ENCODE measurements at places on chromosomes 2 and 18. TPM values are rescaled to one million over a fixed set of nuclear protein-coding genes. Genes with fewer than 3 reads are reported as not detected.
A peak's percentile ranks its signal among the peaks of the same experiment; 100 is the strongest.

GRCh38 chr2:40367652-40368051 lies 84.2 kb downstream of the SLC8A1 start:
- no peak for DNase-seq

DNA sequence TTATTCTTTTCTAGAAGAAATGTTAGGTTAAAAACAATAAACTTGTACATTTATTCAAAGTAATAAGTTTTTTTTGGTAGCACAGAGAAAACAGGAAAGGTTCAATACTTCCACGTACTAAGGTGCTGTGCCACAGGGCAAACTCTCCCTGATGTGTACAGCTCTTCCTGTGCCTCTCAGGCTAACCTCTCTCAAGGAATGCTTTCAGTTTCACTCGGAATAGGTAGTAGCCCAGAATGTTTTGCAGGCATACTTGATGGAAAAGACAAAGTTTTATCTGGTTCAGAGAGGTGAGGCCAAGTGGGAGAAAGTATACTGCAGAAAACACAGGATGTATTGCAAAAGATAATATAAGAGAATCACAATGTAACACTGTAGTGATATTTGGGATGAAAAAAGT lies 171.0 kb upstream of the ZFP36L2 start:
- DNase-seq, result no peak

DNA sequence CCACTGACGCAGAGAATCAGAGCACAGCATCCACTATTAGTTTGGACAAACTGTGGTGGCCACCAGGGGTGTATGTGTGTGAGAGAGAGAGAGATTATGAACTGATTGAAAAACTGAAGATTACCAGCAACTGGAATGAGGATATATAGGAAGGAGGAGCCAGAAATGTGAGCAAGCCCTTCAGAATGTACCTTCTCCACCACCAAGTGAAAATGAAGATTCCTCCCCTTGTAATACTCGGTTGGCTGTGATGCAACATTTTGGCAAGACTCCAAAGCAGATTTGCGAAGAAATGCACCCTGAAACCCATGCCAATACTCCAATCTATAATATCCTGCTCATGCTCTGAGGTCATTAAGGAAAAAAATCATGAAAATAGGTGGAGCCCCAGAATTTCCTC lies 121.2 kb upstream of the SLC35G4 start:
- no peak for DNase-seq

DNA sequence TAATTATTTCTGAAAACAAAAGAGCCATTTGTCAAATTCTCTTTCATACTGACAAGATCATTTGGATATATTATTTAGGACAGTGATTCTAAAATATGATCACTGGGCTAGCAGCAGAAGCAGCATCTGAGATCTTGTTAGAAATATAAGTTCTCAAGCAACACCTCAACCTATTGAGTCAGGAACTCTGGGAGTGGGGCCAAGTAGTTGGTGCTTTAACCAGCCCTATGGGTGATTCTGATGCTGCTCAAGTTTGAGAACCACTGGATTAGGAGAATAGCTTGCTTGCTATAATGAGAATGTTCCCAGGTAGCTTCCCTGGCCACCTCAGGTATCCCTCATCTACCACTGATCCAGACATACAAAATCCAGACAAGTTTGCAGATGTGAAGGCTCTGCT lies 466.9 kb upstream of the CELF4 start:
- DNase-seq, result no peak

- DNase-seq, result no peak
These were observed 10.9 kb downstream of the SH2D6 start for GRCh38 chr2:85429213-85429923.

GRCh38 chr2:42128721-42129486 lies 40.2 kb upstream of the EML4 start:
- no peak for DNase-seq

DNA sequence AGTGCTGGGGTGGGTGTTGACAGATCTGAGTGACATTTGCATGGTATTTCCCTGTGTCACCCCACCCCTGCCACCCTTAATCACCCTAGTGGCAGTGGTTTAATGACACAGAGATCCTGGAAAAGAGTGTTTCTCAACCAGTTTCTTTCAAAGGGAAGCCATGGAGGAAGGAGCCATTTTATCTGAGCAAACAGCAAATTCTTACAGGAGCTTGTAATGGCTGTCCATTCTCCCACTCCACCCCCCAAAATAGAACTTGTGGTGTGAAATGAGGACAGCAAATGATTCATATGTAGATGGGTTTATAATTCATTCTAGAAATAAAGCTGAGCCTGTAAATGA lies 51.5 kb downstream of the CDC42EP3 start:
- no peak for DNase-seq

DNA sequence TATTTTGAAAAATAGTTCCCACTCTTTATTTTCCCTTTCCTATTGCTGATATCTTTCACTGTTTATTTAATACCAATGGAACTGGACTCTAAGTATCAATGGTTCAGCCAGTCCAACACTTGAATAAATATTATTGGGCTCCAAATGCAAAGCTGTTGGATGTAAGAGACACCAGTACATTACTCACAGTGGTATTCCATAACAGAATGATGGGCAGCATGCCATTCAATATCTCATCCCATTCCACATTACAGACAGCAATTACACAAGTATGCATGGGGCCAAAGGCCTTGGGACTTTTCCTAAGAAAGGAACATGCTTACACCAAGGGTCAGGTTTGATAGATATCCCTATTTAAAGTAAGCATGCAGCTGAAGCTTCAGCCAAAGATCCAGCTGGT lies 231.9 kb downstream of the RND3 start:
- no peak for DNase-seq

DNA sequence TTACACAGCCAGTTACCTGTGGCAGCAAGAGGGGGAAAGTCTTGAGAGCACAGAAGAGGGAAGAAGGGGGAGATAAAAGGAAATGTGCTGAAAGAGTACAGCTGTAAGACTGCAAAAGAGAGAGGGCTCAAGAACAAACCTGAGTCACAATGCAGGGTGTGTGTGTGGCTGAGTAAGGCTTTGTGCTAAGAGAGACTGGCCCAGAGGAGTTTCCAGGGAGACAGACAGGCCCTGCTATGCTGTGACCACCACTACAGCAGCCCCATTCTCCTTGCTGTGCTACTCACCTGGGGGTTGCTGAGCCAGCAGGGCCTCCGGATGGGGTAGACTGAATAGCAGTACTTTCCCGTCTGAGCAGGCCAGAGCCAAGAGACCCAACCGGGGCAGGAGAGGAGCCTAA lies 12.4 kb upstream of the MPV17 start:
- DNase-seq, result no peak

GRCh38 chr2:230348787-230349186 lies 21.8 kb downstream of the SP140L start:
- no peak for DNase-seq

DNA sequence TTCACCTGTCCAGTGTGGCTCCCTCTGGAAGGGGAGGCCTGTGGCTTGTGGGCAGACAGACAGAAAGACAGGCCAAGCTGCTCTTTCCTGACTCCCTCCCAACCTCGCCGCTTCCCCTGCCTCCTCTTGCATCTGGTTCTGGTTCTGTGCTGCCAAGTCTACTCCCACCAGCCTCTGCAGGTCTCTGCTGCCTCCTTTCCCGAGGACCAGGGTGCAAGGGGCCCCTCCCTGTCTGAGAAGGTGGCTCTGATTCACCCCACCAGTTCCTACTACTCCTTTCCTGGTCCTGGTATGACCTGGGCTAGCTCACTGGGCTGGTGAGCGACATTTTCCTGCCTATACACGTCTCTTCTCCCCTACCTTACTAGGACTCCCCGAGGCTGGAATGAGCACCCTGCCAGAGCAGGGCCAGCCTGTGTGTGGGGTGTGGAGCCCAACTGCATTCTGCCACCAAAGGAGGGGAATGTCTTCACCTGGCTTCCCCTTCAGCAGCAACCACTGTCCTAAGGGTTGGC lies 238.5 kb downstream of the CELF4 start:
- no peak for DNase-seq

GRCh38 chr18:42030586-42031182 lies 75.7 kb downstream of the PIK3C3 start:
- no peak for DNase-seq

GRCh38 chr2:43143756-43144155 lies 82.7 kb downstream of the ZFP36L2 start:
- DNase-seq, result no peak

GRCh38 chr2:189337656-189338055 lies 103.6 kb upstream of the WDR75 start:
- no peak for DNase-seq

DNA sequence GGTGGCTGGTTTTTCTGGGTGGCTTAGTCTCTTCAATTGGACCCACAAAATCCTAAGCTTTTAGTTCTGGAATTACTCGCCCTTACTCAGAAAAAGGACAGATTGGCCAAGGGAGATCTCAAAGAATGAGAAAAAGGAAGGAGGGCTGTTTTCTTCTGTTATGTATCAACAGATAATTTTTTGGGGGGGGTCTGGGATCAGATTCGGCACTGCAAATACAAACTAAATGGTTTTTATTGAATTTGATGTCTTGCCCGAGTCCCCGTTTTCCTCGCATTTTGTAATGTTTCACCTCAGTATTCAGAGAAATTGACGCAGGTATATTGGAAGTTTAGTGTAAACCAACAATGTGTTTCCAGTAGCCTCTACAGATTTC lies 762 bp downstream of the YIPF4 start:
- DNase-seq, result no peak

DNA sequence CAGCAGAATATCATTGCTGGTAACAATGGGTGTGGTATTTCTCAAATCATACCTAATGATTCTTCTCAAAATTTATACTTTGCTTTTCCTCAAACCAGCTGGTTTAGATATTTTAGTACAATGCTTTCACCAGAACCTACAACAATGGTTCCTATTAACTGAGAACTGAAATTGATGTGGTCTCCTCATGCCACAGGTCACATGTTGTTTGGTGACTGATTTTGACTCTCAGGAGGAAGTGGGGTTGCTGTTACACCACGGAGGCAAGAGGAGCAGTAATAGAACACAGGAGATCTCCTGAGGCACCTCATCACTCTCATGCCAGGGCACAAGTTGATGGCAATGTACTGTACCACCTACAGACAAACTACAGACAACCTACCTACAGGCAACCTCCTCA lies 3.0 kb upstream of the CEP68 start:
- peak; percentile 70 for DNase-seq

- DNase-seq, result no peak
These were observed 249.9 kb downstream of the CALCRL start for GRCh38 chr2:187198136-187198535.

- DNase-seq, result no peak
These were observed 66.9 kb upstream of the MCFD2 start for GRCh38 chr2:46982351-46983064.

- DNase-seq, result no peak
These were observed 213.1 kb upstream of the CDH2 start for GRCh38 chr18:28390022-28390421.

DNA sequence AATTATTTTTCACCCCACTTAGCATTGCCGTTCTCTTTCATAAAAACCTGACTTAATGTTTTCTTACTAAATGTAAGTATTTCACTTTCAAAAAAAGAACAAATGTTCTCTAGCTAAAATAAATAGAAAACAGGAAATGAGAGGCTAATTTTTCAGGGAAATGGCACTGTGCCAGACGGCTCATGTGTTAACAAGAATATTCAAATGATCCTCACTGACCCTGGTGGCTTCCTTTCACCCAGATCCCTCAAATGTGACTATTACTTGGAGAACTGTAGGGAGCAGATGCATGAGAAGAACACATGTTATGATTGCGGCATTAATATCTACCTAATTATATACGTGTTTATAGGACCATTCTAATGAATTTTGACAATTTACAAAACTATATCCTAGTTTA lies 827.7 kb downstream of the SOCS6 start:
- DNase-seq, result no peak

GRCh38 chr18:26350961-26351360 lies 124.7 kb downstream of the TAF4B start:
- no peak for DNase-seq

GRCh38 chr2:230011617-230012016 lies 57.1 kb downstream of the SLC16A14 start:
- DNase-seq, result no peak

DNA sequence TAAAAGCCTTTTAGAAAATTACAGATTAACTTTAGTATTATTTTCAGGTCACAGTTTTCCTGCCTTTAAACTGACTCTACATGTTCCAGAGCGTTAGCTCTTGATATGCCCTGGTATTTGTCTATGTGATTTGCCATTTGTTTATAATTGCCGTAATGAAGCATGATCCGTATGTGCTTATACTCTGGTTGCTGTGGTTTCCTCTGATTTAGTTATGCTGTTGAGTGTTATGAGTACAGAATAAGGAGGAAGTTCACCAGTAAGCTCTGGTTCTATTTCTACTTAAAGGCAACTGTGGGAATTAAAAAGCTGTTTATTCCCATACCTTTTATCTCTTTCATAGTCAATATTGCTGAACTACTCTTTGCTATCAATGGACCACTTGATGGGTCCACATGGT lies 123.5 kb downstream of the OSBPL6 start:
- no peak for DNase-seq

DNA sequence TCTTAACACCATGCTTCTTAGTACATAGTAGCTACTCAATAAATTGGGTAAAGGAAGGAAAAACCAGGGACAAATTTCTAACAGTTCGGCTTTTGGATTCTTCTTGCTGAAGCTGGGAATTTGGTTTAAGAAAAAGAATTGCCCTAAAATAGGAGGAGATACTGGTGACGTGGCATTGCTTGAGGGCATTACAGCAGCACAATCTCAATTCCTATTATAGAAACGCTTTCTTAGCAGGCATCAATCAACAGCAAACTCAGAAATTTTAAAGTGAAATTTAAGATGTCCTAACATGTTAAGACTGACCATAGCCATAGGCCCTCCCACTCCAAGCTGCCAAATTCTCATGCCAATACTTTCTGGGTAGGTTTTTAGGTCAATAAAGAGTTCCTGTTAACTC lies 169.5 kb downstream of the SRBD1 start:
- DNase-seq, result no peak

The IL36G gene
- total RNA-seq, result not detected

The FSHR gene
- not detected for total RNA-seq

The SKA1 gene
- total RNA-seq, result 0.08 TPM

The ASIC4 gene
- total RNA-seq, result 0.08 TPM

The POTEI gene
- total RNA-seq, result not detected

The LYPD1 gene
- total RNA-seq, result not detected

The C2orf72 gene
- not detected for total RNA-seq

The QPCT gene
- 0.71 TPM for total RNA-seq

The AQP12A gene
- not detected for total RNA-seq

The EPAS1 gene
- total RNA-seq, result 4.2 TPM

The ANKRD62 gene
- not detected for total RNA-seq

The AGPS gene
- total RNA-seq, result 23.9 TPM

The HOXD10 gene
- total RNA-seq, result not detected

The EMILIN1 gene
- 0.25 TPM for total RNA-seq

The UGP2 gene
- 47.1 TPM for total RNA-seq

The ACADL gene
- total RNA-seq, result not detected

The SERPINB11 gene
- total RNA-seq, result not detected

The PRKAG3 gene
- total RNA-seq, result not detected

The SPP2 gene
- not detected for total RNA-seq

The FAM228A gene
- total RNA-seq, result 0.22 TPM

Data from CD4-positive, alpha-beta T cell (primary cell).